Adipocyte (in vitro differentiated cells): ENCODE measurements at places on chromosomes 1 and 21.

- DNase-seq: peak; percentile 69
Observed at GRCh38 chr1:169892927-169893644, 610 bp downstream of the SCYL3 start.

GRCh38 chr1:67514786-67515185 lies 84.6 kb upstream of the SERBP1 start:
- peak; percentile 52 for DNase-seq

DNA sequence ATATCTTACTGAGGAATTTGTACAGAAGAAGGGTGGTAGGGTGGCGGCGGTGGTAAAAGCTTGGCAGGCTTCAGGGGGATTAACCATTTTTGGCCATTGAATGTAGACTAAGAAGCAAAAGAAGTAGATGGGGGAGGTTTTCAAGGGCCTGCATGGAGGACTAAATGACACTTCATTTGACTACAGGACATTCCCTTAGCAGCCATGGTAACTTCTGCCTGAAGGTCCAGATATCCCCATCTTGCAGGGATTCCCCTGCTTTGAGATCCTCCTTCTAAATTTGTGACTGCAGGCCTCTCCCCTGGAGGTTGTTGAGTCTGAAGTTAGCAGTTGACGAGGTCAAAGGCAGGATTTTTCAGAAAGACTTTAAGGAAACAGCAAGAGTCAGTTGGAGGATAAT lies 4.8 kb downstream of the VASH2 start:
- DNase-seq: no peak

- DNase-seq: peak; percentile 68
Observed at GRCh38 chr1:94865360-94865759, 45.2 kb downstream of the SLC44A3 start.
